ENCODE measurements at places on chromosomes 12 and 14.

DNA sequence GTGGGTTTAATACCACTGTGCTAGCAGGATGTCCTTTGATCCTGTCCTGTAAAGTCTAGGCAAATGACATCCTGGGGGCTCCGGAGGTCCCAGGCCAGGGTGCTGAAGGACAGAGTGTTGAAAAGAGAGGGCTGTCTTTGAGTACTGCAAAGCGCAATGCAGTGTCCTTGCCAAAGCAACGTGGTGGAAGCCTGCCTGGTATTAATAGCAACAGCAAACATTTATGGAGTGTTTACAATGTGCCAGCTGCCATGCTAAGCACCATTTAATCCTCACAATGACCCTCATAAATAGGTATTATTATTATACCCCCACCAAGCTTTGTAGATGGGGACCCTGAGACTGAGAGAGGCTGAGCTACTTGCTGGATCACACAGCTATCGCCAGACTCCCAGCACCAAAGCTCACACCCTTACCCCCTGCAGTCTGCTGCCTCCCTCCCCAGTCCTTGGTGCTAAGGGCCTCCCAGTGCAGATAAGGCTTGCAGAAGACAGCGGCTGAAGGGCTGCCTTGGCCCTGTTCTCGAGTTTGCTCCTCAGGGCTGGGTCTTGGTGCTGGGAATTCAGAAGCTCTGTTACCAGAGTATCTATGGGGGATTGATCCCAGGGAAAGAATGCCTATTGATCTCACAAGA is 427.7 kb downstream of the FUT8 start:
- no peak for DNase-seq

GRCh38 chr12:65673156-65673690 is 151.1 kb upstream of the HMGA2 start:
- DNase-seq: no peak

GRCh38 chr12:128076188-128076587 is 190.8 kb upstream of the TMEM132C start:
- no peak for DNase-seq

GRCh38 chr12:107503129-107503855 is 182.3 kb upstream of the PWP1 start:
- no peak for DNase-seq

GRCh38 chr12:93676408-93677194 is 574 bp upstream of the CRADD start:
- no peak for DNase-seq

DNA sequence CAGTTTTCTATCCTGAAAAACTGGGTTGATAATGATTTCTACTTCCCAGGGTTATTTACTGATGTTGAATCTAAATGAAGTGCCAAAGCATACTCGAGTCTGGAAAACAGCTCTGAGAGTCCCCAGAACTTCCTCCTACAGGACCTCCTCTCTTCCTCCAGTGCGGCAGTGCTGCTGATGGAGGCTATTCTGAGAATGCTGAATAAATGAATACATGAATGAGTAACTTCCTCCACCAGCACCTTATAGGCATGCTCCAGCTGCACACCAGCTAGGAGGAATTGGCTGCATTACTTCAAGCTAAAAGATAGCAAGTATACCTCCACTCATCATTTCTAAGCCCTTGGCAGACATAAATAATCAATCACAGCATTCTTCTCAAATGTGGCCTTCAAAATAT is 448.8 kb upstream of the CCDC196 start:
- DNase-seq: no peak

DNA sequence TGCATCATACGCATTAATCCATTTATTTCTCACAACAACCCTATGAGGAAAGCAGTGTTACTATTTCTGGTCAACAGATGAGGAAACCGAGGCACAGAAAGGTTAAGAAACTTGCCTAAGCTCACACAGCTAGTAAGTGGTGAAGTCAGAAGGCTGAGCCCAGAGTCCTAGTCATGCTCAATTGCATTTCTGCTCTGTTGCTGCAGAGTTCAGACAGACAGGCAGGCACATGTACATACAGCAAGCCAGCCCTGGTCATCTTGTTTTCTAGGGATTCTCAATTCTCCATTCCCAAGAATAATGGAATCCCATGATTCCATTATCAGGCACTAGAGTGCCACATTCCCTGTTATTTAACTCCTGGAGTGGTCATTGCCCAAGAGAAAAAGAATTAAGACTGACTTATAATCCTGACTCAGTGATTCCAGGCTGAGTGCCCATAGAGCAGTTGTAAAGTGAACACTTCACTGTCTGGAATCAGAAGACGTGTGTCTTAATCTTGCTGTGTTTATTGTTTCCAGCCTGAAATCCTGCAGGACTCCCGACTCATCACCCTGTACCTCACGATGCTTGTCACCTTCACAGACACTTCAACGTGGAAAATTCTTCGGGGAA is 10.7 kb downstream of the UBE3B start:
- DNase-seq: no peak

GRCh38 chr14:104998801-104999200 is 13.2 kb downstream of the CLBA1 start:
- no peak for DNase-seq

DNA sequence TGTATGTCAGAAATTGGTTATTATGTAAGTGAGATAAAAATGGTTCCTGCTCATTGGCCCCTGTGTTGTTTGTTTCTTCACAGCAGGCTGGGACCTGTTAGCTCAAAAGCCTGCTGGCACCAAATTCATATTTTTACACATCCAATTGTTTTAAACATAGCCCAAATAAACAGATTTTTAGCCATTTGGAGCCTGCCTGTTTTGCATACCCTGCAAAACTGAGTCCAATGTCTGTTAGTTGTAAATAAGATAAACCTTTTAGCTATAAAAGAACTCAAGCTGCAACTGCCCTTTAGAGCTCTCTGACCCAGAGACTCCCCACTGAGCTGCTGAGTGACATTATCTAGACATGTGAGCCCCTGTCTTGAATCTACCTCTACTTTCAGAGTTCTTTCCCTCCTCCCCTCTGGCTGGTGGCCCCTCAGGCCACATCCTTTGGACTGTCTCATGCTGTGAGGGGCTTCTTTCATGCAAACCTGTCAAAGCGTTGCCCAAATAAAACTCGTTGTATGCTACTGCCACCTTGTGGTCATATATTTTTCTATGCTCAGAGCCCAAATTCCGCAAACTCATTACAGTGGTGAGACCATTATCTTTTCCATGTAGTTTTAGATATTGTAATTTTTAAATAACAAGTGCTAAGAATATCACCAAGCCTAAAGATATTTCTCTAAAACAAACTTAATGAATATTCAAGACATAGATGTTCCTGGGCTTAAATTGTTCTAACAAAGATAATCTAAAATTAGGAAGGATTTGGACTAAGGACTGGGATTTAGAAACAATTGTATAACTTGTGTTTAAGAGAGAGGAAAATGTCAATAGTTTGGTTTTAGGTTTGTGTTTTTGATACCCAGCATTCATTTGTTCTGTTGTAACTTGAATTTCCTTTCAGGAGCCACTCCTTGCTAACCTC is 337.9 kb downstream of the AACS start:
- peak; percentile 33 for DNase-seq

GRCh38 chr12:118922405-118922804 is 58.9 kb upstream of the SRRM4 start:
- DNase-seq: no peak

- DNase-seq: no peak
These were observed 277.1 kb downstream of the FOXG1 start for GRCh38 chr14:29043737-29044136.

GRCh38 chr14:90523961-90524875 is 127.4 kb downstream of the CALM1 start:
- no peak for DNase-seq

DNA sequence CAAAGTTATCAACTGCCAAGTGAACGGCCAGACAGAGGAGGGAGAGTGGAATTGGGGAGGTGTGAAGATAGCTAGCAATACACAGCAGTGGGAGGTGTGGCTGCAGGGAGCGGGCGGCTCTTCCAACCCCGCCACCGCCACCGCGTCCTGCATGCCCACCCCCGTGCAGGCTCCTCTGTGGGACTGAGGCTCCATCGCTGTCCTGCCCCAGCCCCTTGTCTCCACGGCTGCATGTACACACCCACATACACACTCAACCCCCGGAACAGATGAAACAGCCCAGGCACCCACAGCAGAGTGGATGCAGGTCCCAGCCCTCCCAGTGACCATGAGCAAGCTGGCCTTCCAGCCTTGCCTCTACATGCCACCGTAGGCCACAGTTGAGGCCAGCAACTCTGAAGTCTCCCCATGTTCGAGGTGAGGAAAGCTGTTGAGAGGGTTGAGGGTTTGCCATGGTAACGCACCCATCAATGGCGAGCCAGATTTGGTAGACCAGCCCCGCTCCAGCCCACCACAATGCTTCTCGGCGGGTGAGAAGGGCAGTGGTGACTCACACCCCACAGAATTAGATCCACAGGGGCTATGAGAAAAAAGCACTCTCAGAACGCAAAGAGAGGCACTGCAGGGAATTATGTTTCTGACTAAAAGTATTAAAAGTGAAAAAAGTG is 39.3 kb downstream of the PITPNM2 start:
- DNase-seq: no peak

- no peak for DNase-seq
These were observed 24.4 kb upstream of the TBX5 start for GRCh38 chr12:114430306-114430705.

- DNase-seq: no peak
These were observed 172.2 kb upstream of the AMIGO2 start for GRCh38 chr12:47251919-47252318.

GRCh38 chr12:104596134-104596799 is 139.5 kb downstream of the CHST11 start:
- DNase-seq: no peak

- no peak for DNase-seq
These were observed 30.4 kb downstream of the CAND1 start for GRCh38 chr12:67299526-67299925.

DNA sequence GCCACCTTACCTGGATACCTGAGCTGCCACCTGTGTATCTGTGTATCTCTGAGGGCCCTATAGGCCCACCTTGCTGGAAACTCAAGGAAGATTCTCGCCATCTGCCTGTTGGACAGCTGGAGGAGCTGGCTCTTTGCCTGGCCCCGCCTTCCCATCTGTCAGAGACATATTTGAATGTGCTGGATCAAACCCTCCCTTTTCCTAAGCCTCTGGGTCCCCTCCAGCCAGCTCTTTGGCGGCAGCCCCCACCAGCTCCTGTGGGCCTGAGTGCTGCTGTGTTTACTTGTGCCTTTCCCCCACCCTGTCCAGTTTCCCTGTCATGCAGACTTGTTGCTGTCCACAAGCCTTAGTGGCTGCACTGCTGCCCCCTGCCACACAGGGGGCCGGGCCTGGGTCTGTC is 55.9 kb upstream of the SRSF5 start:
- DNase-seq: peak; percentile 28

GRCh38 chr12:89392391-89392790 is 40.1 kb upstream of the DUSP6 start:
- DNase-seq: no peak

DNA sequence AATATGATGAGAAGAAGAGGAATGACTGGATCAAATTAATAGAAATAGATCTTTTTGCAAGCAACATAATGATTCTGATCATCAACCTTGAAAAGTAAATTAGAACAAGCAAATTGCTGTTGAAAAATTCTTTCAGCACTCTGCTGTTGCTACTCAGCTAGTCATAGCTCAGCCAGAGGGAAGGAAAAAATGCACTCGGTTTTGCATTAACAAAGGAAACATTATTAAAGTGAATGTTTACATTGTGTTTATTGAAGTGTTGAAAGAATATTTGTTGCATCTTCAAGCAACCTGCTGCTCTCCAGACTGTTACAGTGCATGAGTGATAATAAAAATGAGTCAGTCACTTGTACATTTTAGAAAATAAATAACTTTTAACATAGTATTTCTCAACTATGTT is 26.5 kb downstream of the AP5M1 start:
- DNase-seq: no peak

Data from erythroblast (primary cell).